Liver (tissue), 10 donors: ENCODE measurements at places on chromosomes 5 and 9. TPM values are rescaled to one million over a fixed set of nuclear protein-coding genes. Genes with fewer than 3 reads are reported as not detected.

Gene IFT74
- 7.0 TPM for total RNA-seq

- H3K4me3 ChIP-seq = peak overlapping the region; percentile 86
- H3K4me1 ChIP-seq = peaks cover 12% of the 10 kb centered on the region
- H3K27ac ChIP-seq = peak overlapping the region; percentile 100
- no peaks in the 10 kb centered on the region for H3K27me3 ChIP-seq
- DNase-seq = no peak
These were observed 1.9 kb upstream of the ERBIN start for GRCh38 chr5:65924366-65925043.

- no peak overlapping the region for H3K4me3 ChIP-seq
- no peaks in the 10 kb centered on the region for H3K27me3 ChIP-seq
- DNase-seq = no peak
- H3K36me3 ChIP-seq = no peaks in the 10 kb centered on the region
These were observed 182.5 kb upstream of the PPP1R2B start for GRCh38 chr5:156667616-156668015.

Gene TXNDC8
- total RNA-seq = not detected

- no peak overlapping the region for H3K4me3 ChIP-seq
- no peaks in the 10 kb centered on the region for H3K36me3 ChIP-seq
- no peak overlapping the region for H3K27ac ChIP-seq
- no peak for DNase-seq
These were observed 205.6 kb downstream of the GADD45G start for GRCh38 chr9:89810431-89810830.

DNA sequence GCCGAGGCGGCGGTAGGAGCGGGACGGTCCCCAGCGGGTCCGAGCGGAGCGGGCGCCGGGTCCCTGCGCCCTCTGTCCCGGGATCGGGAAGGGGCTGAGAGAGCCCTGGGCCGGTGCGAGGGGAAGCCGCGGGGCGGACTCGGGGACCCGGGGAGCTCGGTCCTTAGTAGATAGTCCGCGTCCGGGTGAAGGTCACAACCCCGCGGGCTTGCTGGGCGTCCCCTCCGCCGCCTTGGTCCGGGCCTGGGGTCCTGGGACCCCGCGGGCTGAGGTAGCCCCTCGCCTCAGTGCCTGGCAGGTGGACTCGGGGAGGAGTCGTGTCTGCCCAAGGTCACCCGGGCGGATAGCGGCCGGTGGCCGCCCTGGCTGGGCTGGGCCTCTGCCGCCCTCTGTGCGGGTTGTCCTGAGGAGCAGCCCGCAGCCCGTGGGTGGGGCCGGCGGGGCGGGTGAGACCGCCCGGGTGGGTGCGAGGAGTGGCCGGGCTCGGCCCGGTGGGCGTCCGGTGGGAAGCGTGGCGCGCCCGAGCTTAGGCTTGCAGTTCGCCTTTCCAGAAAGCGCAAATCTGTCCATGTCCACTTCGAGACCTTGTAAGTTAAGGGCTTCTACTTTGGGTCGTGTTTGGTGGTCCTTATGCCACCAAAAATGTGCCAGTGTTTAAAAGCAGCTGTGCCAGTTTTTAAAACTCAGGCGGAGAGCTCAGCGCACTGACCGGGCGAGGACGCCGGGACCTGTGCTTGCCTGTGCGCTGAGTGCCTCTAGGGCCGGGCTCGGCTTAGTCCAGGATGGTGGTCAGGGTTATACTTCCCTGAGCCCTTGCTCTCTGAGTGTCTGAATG, 554 bp downstream of the SDHA start:
- no peaks in the 10 kb centered on the region for H3K36me3 ChIP-seq
- peaks cover 29% of the 10 kb centered on the region for H3K4me1 ChIP-seq
- H3K4me3 ChIP-seq = peak overlapping the region; percentile 92
- peak overlapping the region; percentile 86 for H3K27ac ChIP-seq
- peak; percentile 66 for DNase-seq
- no peaks in the 10 kb centered on the region for H3K27me3 ChIP-seq

Gene PRDM9
- total RNA-seq = not detected

- no peak overlapping the region for H3K27ac ChIP-seq
- DNase-seq = no peak
- H3K4me1 ChIP-seq = no peaks in the 10 kb centered on the region
- H3K36me3 ChIP-seq = no peaks in the 10 kb centered on the region
These were observed 76.9 kb upstream of the ZNF608 start for GRCh38 chr5:124823380-124823779.

DNA sequence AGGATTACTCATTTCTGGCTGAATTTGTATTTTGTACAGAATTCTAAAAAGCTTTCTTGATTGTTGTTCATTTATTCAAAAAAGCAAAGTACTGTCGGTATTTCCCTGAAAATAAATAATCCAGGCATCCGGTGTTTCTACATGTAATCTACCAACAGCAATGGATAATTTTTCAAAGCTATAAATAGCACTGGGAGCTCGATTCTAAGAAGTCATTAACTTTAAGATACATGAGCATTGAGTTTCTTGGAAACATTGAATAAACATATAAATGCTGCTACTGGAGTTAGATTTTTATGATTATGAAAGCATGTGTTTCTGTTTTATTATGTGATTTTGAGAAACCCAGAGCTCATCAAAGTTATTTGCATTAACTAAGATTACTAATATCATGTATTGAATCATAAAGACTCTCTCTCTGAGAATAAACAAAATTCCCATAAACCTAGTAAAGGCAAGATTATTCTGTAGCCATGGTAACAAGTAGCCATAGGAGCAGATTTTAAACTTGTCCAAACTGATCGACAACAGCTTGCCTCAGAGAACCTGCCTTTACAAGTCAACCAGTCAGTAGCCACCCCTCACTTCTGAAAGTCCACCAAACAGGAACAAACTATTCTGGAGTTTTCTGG, 197.0 kb downstream of the DRD1 start:
- H3K4me1 ChIP-seq = no peaks in the 10 kb centered on the region
- no peaks in the 10 kb centered on the region for H3K27me3 ChIP-seq
- H3K4me3 ChIP-seq = no peak overlapping the region
- no peak overlapping the region for H3K27ac ChIP-seq
- H3K36me3 ChIP-seq = no peaks in the 10 kb centered on the region

GRCh38 chr5:170846416-170846815, 15.4 kb upstream of the RANBP17 start:
- H3K27me3 ChIP-seq = peaks cover 2% of the 10 kb centered on the region
- no peaks in the 10 kb centered on the region for H3K36me3 ChIP-seq
- no peak overlapping the region for H3K27ac ChIP-seq
- no peaks in the 10 kb centered on the region for H3K4me1 ChIP-seq

DNA sequence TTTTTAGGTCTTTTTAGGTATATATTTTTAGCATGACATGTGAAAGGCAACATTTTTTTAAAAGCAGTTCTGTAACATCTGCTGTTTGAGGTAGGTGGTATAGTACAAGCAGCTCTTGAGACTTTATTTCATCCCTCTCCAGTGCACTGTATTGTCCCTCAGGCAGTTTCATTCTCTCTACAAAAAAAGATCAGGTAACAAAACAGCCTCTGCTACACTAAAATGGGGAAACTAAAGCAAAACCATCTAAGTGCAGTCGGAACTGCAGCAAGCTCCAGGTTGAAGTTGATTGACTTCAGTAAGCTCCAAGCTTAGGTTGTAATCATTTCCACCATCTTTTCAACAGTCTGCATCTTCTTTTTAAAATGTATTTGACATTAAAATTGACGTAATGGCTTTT, 195.6 kb downstream of the DEPDC1B start:
- H3K4me1 ChIP-seq = no peaks in the 10 kb centered on the region
- H3K27ac ChIP-seq = no peak overlapping the region
- DNase-seq = no peak
- no peak overlapping the region for H3K4me3 ChIP-seq
- no peaks in the 10 kb centered on the region for H3K27me3 ChIP-seq

- DNase-seq = no peak
- no peaks in the 10 kb centered on the region for H3K36me3 ChIP-seq
- H3K27ac ChIP-seq = no peak overlapping the region
- H3K27me3 ChIP-seq = no peaks in the 10 kb centered on the region
- H3K4me1 ChIP-seq = no peaks in the 10 kb centered on the region
These were observed 53.2 kb downstream of the FNBP1 start for GRCh38 chr9:129989740-129990139.

- H3K4me3 ChIP-seq = no peak overlapping the region
- no peaks in the 10 kb centered on the region for H3K4me1 ChIP-seq
- no peak overlapping the region for H3K27ac ChIP-seq
- no peaks in the 10 kb centered on the region for H3K36me3 ChIP-seq
- DNase-seq = no peak
These were observed 1816.5 kb downstream of the MAT2B start for GRCh38 chr5:165321912-165322311.

GRCh38 chr5:146825033-146825432, 53.5 kb downstream of the PPP2R2B start:
- H3K27ac ChIP-seq = no peak overlapping the region
- no peak overlapping the region for H3K4me3 ChIP-seq
- no peak for DNase-seq
- no peaks in the 10 kb centered on the region for H3K27me3 ChIP-seq

Gene TMEM232
- total RNA-seq = 2.5 TPM

DNA sequence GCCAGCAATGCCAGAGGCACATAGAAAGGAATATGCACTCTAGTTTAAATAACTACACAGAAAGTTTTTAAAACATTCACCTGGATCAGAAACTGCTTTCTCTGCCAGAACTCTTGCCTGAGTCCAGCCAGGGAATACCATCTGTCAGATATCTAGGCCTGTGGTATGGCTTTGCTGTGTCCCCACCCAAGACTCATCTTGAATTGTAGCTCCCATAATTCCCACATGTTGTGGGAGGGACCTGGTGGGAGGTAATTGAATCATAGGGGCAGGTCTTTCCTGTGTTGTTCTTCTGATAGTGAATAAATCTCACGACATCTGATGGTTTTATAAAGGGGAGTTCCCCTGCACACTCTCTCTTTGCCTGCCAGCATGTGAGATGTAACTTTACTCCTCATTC, 41.5 kb upstream of the KCNV2 start:
- no peaks in the 10 kb centered on the region for H3K27me3 ChIP-seq
- no peaks in the 10 kb centered on the region for H3K36me3 ChIP-seq
- no peak overlapping the region for H3K27ac ChIP-seq
- no peak for DNase-seq

DNA sequence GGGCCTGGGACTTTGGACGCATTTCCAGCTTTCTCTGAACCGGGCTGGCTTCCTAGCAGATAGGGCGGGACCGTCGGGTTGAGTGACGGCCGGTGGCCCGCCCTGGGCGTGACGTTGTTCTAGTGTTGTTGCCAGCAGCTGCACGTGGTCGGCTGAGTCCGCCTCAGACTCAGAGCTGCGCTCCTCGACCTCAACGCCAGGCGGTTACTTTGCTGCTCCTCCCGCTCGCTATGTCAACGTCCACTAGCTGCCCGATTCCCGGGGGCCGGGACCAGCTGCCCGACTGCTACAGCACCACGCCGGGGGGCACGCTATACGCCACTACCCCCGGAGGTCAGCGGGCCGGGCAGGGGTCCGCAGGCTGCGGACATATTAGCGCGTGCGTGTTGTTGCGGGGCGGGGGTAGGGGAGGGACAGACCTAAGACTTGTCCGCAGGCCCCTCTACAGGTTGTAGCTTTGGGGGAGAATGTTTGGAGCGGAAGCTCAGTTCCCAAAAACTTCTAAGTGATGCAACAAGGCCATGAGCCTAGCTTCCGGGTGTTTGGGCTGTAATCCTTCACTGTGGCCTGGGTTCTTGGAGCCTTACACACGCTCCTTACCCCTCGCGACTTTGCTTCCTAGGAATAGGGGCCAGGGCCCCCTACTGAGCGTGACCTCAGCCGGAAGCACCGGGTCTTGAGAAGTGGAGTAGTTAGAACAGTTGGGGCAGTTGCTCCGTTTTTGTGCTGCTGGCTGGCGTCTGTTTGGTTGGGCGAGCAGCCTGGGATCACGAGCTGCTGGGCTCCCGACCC, at the start of gene EIF4EBP3:
Gene EIF4EBP3 (plus strand): TSS at position 155 of the 792 bp plus-strand sequence. CDS start 76 bp downstream, at position 231.
- peaks cover 8% of the 10 kb centered on the region for H3K4me1 ChIP-seq
- no peaks in the 10 kb centered on the region for H3K27me3 ChIP-seq
- H3K27ac ChIP-seq = peak within 1 kb of the TSS; percentile 99
- peak; percentile 94 for DNase-seq

Gene DMRT3
- total RNA-seq = not detected

Gene GRM6
- 0.23 TPM for total RNA-seq

DNA sequence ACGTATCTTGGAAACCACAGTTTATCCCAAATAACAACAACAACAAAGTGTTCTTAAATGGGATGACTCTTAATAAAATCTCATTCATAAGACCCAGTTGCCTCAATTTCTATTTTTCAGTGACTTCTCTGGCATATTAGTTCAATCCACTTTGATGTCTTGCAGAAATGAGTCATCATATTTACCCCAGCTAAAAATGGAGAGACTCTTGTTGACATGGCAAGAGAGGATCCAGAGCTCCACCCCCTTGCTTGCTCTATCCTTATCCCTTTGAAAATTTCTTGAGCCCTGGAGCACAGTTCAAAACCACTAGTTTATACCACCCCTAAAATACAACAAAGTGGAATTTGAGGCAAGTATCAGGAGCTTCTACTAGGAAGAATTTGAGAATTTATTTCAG, 20.8 kb downstream of the VCAN start:
- no peaks in the 10 kb centered on the region for H3K27me3 ChIP-seq
- no peak overlapping the region for H3K4me3 ChIP-seq
- H3K36me3 ChIP-seq = no peaks in the 10 kb centered on the region
- no peak for DNase-seq
- no peak overlapping the region for H3K27ac ChIP-seq
- H3K4me1 ChIP-seq = no peaks in the 10 kb centered on the region

GRCh38 chr9:130543368-130543767, 36.0 kb upstream of the FUBP3 start:
- peaks cover 8% of the 10 kb centered on the region for H3K4me1 ChIP-seq
- H3K27me3 ChIP-seq = no peaks in the 10 kb centered on the region
- no peak for DNase-seq
- H3K27ac ChIP-seq = no peak overlapping the region

Gene GDA
- total RNA-seq = 24.1 TPM

GRCh38 chr5:176762489-176762888, 47.9 kb upstream of the UNC5A start:
- no peak overlapping the region for H3K27ac ChIP-seq
- H3K27me3 ChIP-seq = peaks cover 1% of the 10 kb centered on the region
- no peak for DNase-seq
- no peaks in the 10 kb centered on the region for H3K36me3 ChIP-seq

DNA sequence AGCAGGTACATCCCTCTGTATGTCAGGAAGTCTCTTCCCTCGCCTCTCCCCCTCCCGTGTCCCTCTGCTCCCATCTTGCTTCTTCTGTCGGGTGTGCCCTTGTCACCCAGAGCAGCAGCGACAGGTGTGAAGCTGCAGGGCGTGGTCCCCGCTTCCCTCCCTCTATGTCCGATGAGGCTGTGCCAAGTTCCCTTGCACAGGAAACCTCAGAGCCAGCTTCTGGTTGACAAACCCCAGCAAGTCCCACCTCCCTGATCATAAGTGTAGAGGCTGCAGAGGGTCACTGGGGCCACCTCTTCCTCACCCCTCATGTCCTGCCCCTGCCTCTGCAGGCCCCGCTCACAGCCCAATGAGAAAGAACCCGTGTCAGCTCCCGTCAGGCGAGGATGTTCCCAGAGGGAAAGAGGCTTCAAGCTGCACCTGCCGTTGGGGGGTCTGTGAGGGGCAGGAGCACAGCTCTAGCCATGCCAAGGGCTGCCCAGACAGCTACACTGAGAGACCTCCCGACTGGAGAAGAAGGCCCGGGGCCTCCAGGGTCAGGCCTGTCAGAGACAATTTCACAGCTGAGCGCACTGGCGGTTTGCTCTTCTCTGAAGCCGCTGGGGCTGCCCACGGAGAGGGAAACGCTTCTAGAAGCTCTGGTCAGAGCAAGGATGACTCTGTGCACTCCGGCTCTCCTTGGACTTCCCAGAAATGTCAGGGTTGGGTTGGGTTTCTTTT, 73.3 kb downstream of the AK8 start:
- H3K4me3 ChIP-seq = no peak overlapping the region
- DNase-seq = peak; percentile 30
- no peak overlapping the region for H3K27ac ChIP-seq
- H3K27me3 ChIP-seq = no peaks in the 10 kb centered on the region
- H3K4me1 ChIP-seq = no peaks in the 10 kb centered on the region
- H3K36me3 ChIP-seq = no peaks in the 10 kb centered on the region

Gene HAND1
- not detected for total RNA-seq
